Naive thymus-derived CD8-positive, alpha-beta T cell (primary cell): ENCODE measurements at places on chromosomes 2 and 18. TPM values are rescaled to one million over a fixed set of nuclear protein-coding genes. Genes with fewer than 3 reads are reported as not detected.

DNA sequence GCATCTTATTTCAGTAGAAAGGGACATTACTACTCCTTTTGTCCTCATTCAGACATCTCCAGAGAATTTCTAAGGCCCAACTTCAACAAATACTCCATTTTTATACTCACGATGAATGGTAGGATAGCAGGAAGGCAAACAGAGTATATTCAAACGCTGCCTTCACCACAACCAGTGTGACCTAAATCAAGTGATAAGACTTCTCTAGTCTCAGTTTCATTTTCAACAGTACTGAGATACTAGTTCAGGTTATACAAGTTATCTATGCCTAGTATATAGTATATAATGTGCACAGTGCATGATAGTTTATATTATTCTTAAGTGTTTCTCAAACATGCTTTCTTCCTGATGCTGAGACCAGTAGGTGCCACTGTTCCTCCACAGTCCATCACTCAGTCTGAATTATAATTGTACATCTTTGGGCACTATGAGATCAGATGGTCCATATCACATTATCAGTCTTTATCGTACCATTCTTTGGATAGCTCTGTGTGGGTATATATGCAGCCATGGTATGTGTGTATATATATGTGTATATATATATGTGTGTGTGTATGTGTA, 66.3 kb upstream of the RPE start:
- no peak overlapping the region for H3K27ac ChIP-seq
- no peaks in the 10 kb centered on the region for H3K4me1 ChIP-seq
- no peak overlapping the region for H3K4me3 ChIP-seq

- H3K4me3 ChIP-seq = no peak overlapping the region
- H3K4me1 ChIP-seq = no peaks in the 10 kb centered on the region
- no peaks in the 10 kb centered on the region for H3K36me3 ChIP-seq
- no peak for DNase-seq
Observed at GRCh38 chr2:101614127-101614759, 83.3 kb upstream of the MAP4K4 start.

DNA sequence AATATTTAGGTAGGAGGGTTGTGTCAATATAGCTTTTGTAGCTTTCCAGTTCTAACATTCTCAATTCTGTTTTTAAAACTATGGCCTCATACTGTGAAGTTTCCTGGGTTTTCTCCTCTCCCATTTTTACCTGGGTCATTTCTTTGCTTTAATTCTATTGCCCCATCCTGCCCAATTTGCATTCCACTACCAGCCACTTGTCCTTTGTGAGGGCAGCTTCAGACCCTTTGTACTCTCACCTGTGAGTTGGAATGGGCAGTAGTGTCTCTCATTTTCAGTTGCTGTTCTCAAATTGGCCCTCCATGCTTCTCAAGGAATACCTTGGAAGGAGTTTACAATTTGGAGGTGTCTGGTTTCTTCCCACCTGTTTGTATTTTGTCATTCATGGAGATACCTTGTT, 108.4 kb downstream of the CAMKMT start:
- no peaks in the 10 kb centered on the region for H3K27me3 ChIP-seq
- H3K4me3 ChIP-seq = no peak overlapping the region
- no peak overlapping the region for H3K27ac ChIP-seq

Gene DSC3
- total RNA-seq = not detected

Gene CPS1
- 0.49 TPM for total RNA-seq

GRCh38 chr2:137764646-137765045, 199.6 kb upstream of the HNMT start:
- no peaks in the 10 kb centered on the region for H3K4me1 ChIP-seq
- DNase-seq = no peak
- H3K27ac ChIP-seq = no peak overlapping the region
- no peaks in the 10 kb centered on the region for H3K36me3 ChIP-seq
- no peak overlapping the region for H3K4me3 ChIP-seq

- no peak overlapping the region for H3K4me3 ChIP-seq
- H3K4me1 ChIP-seq = no peaks in the 10 kb centered on the region
- H3K27ac ChIP-seq = no peak overlapping the region
- DNase-seq = no peak
Observed at GRCh38 chr18:36465970-36466369, 168.5 kb downstream of the FHOD3 start.

Gene RGPD5
- total RNA-seq = 90.2 TPM

Gene RBKS
- 1.8 TPM for total RNA-seq

Gene FAM210A
- total RNA-seq = 11.2 TPM

DNA sequence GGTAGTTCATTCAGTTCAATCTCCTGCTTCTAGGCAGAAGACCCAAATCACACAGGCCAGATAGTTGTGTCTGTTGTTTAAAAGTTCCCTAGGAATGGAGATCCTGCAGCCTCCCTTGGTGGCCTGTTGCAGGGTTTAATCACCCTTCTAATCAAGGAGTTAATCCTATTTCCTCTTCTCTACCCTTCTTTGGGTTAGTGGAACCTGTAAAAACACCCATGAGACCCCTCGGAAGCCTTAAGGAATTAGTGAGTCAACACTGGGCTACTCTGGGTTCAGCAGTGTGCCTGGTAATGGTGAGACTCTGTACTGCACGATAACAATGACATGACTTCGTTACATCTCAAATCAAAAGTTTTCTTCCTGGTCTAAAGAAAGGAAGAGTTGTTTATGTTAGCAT, 217.6 kb upstream of the NRP2 start:
- H3K36me3 ChIP-seq = no peaks in the 10 kb centered on the region
- DNase-seq = no peak
- H3K4me3 ChIP-seq = no peak overlapping the region
- H3K4me1 ChIP-seq = no peaks in the 10 kb centered on the region

GRCh38 chr2:127029350-127030051, 77.5 kb downstream of the BIN1 start:
- DNase-seq = no peak
- no peak overlapping the region for H3K4me3 ChIP-seq
- H3K4me1 ChIP-seq = peaks cover 15% of the 10 kb centered on the region
- peaks cover 15% of the 10 kb centered on the region for H3K27me3 ChIP-seq
- H3K27ac ChIP-seq = no peak overlapping the region

Gene ATP8B1
- total RNA-seq = 0.08 TPM

DNA sequence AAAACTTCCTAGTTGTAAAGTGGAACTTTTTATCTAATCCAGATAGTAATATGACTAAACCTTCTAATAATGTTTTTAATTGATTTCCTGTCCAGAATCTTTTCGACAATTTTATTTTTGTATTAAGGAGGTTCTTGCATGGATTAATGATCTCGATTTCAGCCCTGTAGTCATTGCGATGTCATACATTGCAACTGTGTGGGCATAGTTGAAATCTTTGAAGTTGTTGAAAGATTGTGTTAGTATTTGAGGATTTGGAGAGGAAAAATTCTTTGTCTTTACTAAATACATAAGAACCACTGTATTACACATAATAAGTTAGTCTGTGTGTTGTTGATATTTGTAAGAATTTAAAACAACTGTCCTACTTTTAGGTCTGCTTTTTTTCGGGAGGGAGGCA, 31.1 kb downstream of the ACSL3 start:
- H3K4me3 ChIP-seq = no peak overlapping the region
- H3K4me1 ChIP-seq = peaks cover 44% of the 10 kb centered on the region
- H3K36me3 ChIP-seq = peaks cover 10% of the 10 kb centered on the region
- no peaks in the 10 kb centered on the region for H3K27me3 ChIP-seq
- no peak for DNase-seq

- peaks cover 3% of the 10 kb centered on the region for H3K4me1 ChIP-seq
- no peak overlapping the region for H3K4me3 ChIP-seq
- no peak overlapping the region for H3K27ac ChIP-seq
- no peaks in the 10 kb centered on the region for H3K27me3 ChIP-seq
Observed at GRCh38 chr2:26300234-26300925, 45.6 kb upstream of the SELENOI start.

GRCh38 chr2:33115196-33115595, 168.4 kb downstream of the LTBP1 start:
- no peak for DNase-seq
- no peaks in the 10 kb centered on the region for H3K36me3 ChIP-seq
- H3K4me3 ChIP-seq = no peak overlapping the region
- H3K27me3 ChIP-seq = peaks cover 31% of the 10 kb centered on the region
- H3K4me1 ChIP-seq = no peaks in the 10 kb centered on the region
- no peak overlapping the region for H3K27ac ChIP-seq

- no peak overlapping the region for H3K27ac ChIP-seq
- peaks cover 36% of the 10 kb centered on the region for H3K27me3 ChIP-seq
Observed at GRCh38 chr2:238929242-238930081, 81.6 kb downstream of the TWIST2 start.

Gene GPD2
- 10.2 TPM for total RNA-seq

Gene SERPINB7
- total RNA-seq = not detected

- peaks cover 31% of the 10 kb centered on the region for H3K4me1 ChIP-seq
- peak overlapping the region; percentile 73 for H3K27ac ChIP-seq
- peaks cover 25% of the 10 kb centered on the region for H3K36me3 ChIP-seq
- H3K4me3 ChIP-seq = peak overlapping the region; percentile 23
- H3K27me3 ChIP-seq = no peaks in the 10 kb centered on the region
Observed at GRCh38 chr2:3222636-3223035, 155.0 kb downstream of the EIPR1 start.

Gene PSMA8
- total RNA-seq = 1.7 TPM

DNA sequence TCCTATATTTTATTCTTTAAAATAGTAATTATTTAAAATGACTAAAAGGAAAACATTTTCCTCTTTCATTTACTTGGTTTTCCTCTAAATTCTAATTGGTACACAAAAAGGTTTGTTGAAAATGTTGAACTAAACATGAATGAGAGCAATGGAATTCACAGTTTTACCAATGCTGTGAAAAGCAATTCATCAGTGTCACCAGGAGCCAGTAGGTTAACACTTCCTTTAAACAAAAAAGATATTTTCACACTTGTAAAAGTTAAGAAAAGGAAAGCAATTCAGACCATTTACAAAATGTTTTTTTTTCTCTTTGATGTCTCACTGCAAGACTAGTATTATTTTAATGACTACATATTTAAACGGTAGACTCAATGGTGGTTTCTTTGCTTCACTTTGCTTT, 341.6 kb downstream of the RIT2 start:
- DNase-seq = no peak
- no peaks in the 10 kb centered on the region for H3K36me3 ChIP-seq
- no peak overlapping the region for H3K4me3 ChIP-seq
- no peaks in the 10 kb centered on the region for H3K4me1 ChIP-seq
- no peaks in the 10 kb centered on the region for H3K27me3 ChIP-seq
- H3K27ac ChIP-seq = no peak overlapping the region

DNA sequence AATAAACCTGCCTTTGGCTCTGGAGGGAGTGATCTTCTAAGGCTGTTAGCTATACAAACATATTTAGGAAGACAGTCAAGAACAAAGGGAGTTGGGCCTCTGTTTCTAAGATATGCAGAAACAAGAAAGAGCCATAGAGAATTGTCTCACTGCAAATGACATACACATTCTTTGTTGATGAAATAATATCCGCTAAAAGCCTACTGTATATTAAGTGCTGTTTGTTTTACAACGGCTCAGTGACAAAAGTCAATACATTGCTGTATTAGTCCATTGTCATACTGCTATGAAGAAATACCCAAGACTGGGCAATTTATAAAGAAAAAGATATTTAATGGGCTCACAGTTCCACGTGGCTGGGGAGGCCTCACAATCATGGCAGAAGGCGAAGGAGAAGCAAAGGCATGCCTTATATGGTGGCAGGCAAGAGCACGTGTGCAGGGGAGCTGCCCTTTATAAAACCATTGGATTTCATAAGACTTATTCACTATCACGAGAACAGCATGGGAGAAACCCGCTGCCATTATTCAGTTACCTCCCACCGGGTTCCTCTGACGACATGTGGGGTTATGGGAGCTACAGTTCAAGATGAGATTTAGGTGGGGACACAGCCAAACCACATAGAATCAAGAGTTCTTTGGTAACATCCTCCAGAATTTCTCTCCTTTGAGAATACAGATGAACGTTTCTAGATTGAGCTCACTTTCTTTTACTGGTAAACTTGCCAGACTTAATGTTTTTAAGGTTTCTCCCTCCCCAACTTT, 157.8 kb downstream of the PIK3C3 start:
- H3K27ac ChIP-seq = no peak overlapping the region
- no peak overlapping the region for H3K4me3 ChIP-seq
- H3K36me3 ChIP-seq = no peaks in the 10 kb centered on the region
- H3K27me3 ChIP-seq = peaks cover 5% of the 10 kb centered on the region
- no peak for DNase-seq

GRCh38 chr2:120499784-120500495, 154.0 kb downstream of the INHBB start:
- no peaks in the 10 kb centered on the region for H3K4me1 ChIP-seq
- H3K27me3 ChIP-seq = peaks cover 5% of the 10 kb centered on the region
- no peak overlapping the region for H3K4me3 ChIP-seq
- DNase-seq = no peak

- DNase-seq = no peak
- no peaks in the 10 kb centered on the region for H3K27me3 ChIP-seq
- H3K4me1 ChIP-seq = peaks cover 12% of the 10 kb centered on the region
- no peaks in the 10 kb centered on the region for H3K36me3 ChIP-seq
- no peak overlapping the region for H3K4me3 ChIP-seq
Observed at GRCh38 chr18:23877371-23877770, 137.2 kb upstream of the TTC39C start.

- H3K27ac ChIP-seq = no peak overlapping the region
- DNase-seq = no peak
- H3K4me3 ChIP-seq = no peak overlapping the region
- no peaks in the 10 kb centered on the region for H3K4me1 ChIP-seq
Observed at GRCh38 chr2:108813732-108814131, 27.2 kb downstream of the CCDC138 start.

Gene PUM2
- total RNA-seq = 175 TPM

- peaks cover 4% of the 10 kb centered on the region for H3K36me3 ChIP-seq
- no peak overlapping the region for H3K27ac ChIP-seq
- DNase-seq = no peak
- H3K27me3 ChIP-seq = no peaks in the 10 kb centered on the region
- H3K4me3 ChIP-seq = no peak overlapping the region
Observed at GRCh38 chr18:48915626-48916425, 34.9 kb downstream of the SMAD7 start.

DNA sequence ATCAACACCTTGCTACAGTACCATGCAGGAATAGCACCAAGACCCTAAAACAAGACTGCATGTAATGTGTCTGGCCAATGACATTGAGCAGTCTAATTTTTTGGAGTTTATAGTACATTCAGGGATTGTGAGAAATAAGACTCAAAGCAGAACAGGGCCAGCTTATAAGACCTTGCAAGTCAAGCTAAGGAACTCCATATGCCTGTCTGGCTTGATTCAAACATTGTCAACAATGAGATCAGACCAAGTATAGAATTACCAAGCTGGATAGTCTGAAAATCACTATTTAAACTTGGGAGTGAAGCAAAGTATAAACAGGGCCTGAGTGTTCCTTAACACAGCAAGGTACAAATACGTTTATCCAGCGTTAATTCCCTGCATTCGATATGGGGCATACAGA, 370.9 kb downstream of the CNTNAP5 start:
- no peak for DNase-seq
- no peaks in the 10 kb centered on the region for H3K27me3 ChIP-seq
- no peak overlapping the region for H3K4me3 ChIP-seq
- no peaks in the 10 kb centered on the region for H3K36me3 ChIP-seq
- H3K4me1 ChIP-seq = no peaks in the 10 kb centered on the region

GRCh38 chr2:208643145-208643544, 236.6 kb downstream of the PTH2R start:
- no peak for DNase-seq
- H3K27ac ChIP-seq = no peak overlapping the region
- no peaks in the 10 kb centered on the region for H3K27me3 ChIP-seq
- H3K4me3 ChIP-seq = no peak overlapping the region
- no peaks in the 10 kb centered on the region for H3K4me1 ChIP-seq
